Astrocyte (in vitro differentiated cells and primary cell): ENCODE measurements at places on chromosomes 16 and 17. TPM values are rescaled to one million over a fixed set of nuclear protein-coding genes. Genes with fewer than 3 reads are reported as not detected.

DNA sequence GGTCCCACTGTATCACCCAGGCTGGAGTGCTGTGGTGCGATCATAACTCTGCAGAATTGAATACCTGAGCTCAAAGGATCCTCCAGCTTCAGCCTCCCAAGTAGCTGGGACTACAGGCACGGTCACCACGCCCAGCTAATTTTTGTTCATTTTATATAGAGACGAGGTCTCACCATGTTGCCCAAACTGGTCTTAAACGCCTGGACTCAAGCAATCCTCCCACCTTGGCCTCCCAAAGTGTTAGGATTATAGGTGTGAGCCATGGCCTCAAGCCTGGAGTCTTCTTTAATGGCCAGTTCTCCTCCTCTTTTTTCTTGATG is 484 bp downstream of the CD300LB start:
- DNase-seq, result no peak

GRCh38 chr16:8907096-8907495 is 24.9 kb downstream of the LITAFD start:
- peak; percentile 27 for DNase-seq

GRCh38 chr16:3212006-3212405 is 23.0 kb downstream of the ZNF200 start:
- no peak for DNase-seq

Gene SMIM5
- total RNA-seq, result 0.07 TPM in 1 of 2 replicates, not detected in the other

Gene MPV17L
- 0.65 and 0.73 TPM in 2 replicates for total RNA-seq

Gene ST6GALNAC1
- not detected in 2 replicates for total RNA-seq

DNA sequence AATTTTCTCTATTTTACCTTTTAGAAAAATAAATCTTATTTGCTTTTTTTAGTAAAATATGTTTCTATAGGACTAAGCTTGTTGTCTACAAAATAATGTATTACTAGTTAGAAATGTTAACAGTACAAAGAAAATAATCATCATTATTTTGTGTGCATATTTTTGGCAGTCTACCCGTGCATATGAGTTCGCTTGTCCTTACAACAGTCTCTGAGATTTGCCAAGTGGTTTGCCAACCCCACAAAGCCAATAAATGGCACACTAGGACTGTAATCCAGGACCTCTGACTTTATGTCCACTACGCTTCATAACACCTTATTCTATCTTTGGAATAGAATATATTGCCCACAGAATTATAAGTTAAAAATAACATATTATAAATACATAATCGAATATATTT is 152.0 kb downstream of the KCNJ2 start:
- no peak for DNase-seq

Gene DECR2
- total RNA-seq, result 13.4 and 17.4 TPM in 2 replicates

Gene CYGB
- total RNA-seq, result 20.5 and 29.2 TPM in 2 replicates

GRCh38 chr16:65876056-65876408 is 490.5 kb upstream of the CDH5 start:
- peak; percentile 14 for DNase-seq

Gene TSNAXIP1
- 1.3 and 1.5 TPM in 2 replicates for total RNA-seq

DNA sequence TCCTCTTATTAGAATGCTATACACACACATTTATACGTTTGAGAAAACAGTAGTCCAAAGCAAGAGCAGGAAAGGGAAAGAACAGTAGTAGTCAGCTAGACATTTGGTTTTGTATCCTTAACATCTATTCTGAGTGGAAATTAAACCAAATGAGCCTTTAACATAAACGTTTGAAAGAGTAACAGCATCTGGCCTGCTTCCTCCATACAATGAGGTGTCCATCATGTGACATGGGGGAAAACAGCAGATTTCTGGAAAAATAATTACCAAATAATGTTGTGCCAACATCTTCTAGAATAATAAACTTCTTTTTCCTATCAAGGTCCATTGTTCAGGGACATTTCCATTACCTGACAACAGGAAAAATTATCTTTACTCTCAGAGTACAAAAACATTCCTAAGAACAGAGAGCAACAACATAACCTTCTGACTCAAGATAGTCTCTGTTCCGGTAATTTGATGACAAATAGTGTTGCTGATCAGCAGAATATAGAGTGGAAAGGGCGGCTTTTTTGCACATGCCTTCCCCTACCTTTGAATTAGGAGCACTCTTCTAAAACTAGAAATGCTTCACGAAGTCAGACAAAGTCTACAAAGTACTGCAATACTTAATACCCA is 20.2 kb downstream of the CYTH1 start:
- DNase-seq, result peak; percentile 45

DNA sequence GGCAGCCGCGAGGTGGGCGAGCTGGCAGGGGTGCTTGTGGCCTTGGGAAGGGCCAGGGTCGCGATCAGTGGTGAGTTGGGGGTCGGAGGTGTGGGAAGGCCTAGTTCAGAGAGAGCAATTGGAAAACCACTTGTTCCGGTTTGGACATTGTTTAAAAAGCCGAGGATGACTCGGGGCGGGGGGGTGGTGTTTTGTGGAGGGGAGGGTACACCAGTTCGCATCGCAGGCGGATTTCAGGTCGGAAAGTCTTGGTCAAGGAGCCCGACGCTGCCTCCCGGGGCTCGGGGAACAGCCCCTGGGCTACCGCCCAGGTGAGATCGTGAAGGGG is 66.4 kb downstream of the KPNA2 start:
- DNase-seq, result no peak

Gene RGS11
- 2.7 and 2.8 TPM in 2 replicates for total RNA-seq

Gene CDK5RAP3
- 59.1 and 62.8 TPM in 2 replicates for total RNA-seq

DNA sequence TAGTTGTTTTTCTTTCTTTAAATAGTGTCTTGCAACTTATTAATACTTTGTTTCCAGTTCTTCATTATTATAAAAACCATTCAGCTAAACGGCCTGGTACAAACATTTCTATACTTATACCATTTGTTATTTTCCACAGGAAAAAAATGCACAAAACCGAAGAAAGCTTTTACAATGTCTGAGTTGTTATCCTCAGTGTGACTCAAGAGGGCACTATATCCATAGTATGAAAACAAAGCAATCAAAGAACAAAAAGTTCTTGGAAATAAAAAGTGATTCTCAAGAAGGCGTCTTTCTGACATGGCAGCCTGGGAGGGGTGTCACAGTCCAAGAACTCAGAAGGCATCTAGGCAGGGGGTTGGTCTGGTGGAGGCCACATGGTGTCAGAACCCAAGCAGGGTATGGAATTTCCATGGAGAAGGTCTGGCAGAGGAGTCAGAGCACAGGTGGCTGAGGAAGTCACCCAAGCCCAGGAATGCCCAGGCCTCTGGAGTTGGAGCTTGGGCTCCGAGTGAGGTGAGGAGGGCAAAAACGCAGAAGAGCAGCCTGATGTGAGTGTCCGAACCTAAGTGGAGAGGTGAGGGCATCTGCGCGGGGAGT is 70.9 kb upstream of the ATP2A3 start:
- DNase-seq, result no peak

Gene IRF8
- 0.41 and 0.59 TPM in 2 replicates for total RNA-seq

Gene WFDC1
- total RNA-seq, result 0.34 TPM in 1 of 2 replicates, not detected in the other

DNA sequence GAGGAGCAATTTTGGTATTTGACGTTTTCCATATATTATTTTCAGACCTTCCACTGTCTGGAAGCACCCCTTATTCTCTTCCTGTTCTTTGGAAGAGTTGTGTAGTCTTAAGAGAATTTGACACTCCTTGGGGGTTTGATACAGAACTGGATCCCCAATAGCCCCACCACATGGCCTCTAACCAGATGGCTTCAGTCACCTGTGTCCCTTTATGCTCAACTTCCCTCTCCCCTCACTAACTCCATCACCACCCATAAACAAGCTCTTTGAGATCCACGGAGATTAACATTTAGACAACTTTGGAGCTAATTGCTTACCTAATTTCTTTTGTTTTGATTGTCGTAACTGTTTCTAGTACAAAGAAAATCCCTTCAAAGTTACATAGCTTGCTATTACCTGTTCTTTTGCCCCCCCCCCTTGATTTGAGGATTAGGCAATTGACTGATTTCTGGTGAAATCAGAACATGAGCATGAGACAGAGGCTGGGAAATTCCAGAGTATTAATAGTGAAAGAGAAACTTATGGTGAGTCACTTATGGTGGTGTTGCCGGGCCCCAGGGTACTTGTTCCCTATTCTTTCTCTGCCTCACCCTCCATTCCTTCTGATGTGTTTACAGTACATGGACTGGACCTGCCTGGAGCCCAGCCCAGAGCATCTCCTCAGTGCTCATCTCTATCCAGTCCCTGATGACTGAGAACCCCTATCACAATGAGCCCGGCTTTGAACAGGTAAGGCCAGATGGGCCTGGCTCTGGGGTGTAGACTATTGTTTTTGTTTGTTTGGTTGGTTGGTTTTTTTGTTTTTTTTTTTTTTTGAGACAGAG is 7.5 kb downstream of the UBE2Z start:
- DNase-seq, result peak; percentile 80

Gene DDX42
- 120 and 125 TPM in 2 replicates for total RNA-seq

- no peak for DNase-seq
Measured at GRCh38 chr17:15509095-15509494, 41.7 kb upstream of the CDRT4 start.

- DNase-seq, result no peak
Measured at GRCh38 chr16:66948837-66949225, 12.2 kb upstream of the CES3 start.

Gene OR3A2
- not detected in 2 replicates for total RNA-seq

- no peak for DNase-seq
Measured at GRCh38 chr17:17536702-17537101, 40.5 kb upstream of the RASD1 start.

DNA sequence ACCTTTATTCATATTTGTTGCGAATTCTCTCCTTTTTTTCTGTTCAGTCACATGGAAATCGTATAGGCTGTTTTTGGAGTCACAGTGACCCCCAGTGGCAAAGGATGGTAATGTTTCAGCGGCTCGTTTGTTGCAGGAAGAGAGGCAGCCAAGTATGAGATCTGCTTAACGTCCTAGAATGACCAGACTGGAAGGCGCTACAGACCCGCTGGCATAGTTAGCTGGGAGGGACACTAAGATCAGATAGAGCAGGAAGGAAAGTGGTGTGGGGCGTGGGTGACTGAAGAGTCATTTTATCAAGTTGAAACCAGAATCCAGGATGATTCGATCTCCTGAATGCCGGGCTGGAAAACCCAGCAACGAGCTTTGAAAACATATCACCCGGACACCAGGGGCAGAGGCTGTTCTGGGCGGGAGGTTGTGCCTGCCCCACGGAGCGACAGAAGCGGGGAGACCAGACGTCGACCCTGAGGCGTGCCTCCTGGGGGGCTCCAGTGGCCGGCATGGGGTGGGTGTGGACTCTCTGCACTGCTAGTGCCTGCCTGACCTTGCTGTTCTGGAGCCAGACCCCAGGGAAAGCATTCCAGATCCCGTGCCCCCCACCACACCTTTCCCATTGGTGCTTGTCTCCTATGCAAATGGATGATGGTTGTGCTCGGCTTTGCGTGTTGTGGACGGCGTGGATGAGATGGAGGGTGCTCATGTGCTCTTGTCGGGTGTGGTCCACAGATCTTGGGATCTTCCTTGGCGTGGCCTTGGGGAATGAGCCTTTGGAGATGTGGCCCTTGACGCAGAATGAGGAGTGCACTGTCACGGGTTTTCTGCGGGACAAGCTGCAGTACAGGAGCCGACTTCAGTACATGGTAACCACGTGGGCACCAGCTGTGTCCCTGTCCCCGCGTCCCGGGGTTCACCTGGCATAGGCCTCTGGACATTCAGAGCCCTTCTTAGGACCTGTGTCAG is 7.7 kb downstream of the IL34 start:
- DNase-seq, result peak; percentile 52

Gene GPRC5C
- total RNA-seq, result 65.3 and 70.4 TPM in 2 replicates

DNA sequence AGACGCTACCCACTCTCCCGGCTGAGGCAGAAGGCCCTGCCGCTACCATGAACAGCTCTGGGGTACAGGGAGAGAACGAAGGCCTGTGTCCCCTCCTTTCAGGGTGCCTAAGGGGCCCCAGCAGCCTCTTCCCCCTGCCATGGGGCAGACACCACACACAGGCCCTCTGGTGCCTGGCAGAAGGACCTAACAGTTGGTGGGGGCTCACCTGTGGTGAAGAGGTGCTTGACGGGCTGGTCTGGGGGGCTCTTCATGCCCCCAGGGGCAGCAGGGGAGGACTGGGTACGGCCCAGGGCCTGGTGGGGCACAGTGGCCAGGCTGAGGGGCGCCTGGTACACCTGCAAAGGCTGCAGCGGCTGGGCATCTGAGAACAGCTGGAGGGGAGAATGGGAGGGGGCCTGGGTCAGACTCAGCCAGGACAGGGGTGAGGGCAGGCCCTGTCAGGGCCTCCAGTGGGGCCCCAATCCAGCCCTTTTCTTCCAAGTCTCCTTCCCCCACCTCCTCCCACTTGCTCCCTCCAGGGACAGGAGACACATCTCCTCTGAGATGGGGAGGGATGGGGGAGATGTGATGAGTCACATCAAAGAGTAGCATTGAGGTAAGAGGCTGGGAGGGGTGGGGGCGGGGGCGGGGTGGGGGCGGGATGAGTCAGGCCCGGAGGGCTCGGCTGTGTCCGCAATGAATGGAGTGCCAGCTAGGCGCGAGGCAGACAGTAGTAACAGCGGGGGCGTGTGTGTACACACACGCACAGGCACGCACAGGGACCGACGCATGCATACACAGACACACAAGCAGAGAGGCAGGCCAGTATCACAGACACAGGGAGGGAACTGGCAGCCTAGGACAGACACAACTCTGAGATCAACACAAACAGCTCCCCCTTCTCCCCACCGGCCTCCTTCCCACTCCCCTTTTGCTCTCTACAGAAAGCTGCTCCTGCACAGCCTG is 16.1 kb downstream of the G6PC3 start:
- peak; percentile 88 for DNase-seq

GRCh38 chr17:82281502-82282238 is 8.2 kb upstream of the CSNK1D start:
- DNase-seq, result no peak

Gene EVPL
- not detected in 2 replicates for total RNA-seq

DNA sequence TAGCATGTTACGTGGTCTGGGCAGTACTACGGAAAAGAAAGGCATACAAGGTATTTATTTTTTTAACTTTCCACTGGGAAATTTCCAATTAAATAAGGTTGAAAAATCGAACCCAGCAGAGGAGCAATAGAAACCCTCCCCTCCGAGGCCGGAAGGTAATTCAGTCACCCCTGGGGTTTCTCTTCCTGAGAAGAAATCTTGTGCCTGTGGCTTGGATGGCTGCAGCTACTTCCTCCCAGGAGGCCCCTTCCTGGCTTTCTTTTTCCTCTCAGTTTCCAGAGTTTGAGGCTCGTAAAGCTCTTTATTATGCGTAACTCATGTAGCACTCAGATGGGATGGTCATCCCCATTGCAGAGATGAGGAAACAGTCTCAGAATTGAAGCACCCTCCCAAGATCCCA is 140.3 kb downstream of the ASIC2 start:
- DNase-seq, result no peak

DNA sequence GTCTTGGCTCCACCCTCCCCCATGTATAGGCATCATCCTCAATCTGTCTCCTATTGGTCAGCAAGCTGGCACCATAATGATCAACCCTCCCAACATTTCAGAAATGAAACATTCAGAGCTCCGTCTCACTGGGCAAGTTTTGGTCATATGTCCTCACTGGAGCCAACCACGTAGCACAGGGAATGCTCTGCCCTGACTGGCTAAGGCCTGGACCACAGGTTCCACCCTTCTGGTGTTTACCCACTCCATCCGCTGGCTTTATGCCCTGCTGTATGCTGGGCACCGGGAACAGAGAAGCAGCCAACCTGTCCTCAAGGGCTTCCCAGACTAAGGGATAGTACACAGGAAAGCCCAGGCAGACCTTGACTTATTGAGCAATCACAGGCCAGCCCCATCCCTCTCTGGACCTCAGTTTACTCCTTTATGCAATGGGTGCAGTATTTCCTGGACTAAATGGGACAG is 20.5 kb downstream of the MYO15A start:
- peak; percentile 8 for DNase-seq

GRCh38 chr17:66580184-66580955 is 254.5 kb upstream of the CACNG5 start:
- DNase-seq, result peak; percentile 41

Gene RHBDL3
- total RNA-seq, result 1.1 and 1.4 TPM in 2 replicates

- no peak for DNase-seq
Measured at GRCh38 chr16:23974223-23974622, 138.4 kb downstream of the PRKCB start.

Gene RBFOX1
- total RNA-seq, result 0.43 and 0.84 TPM in 2 replicates
